Stimulated activated CD8-positive, alpha-beta memory T cell treated with anti-CD3 and anti-CD28 coated beads, Interleukin-2, amount 100 ng/mL, for 1 hour (primary cell): ENCODE measurements at places on chromosomes 7 and 10.

DNA sequence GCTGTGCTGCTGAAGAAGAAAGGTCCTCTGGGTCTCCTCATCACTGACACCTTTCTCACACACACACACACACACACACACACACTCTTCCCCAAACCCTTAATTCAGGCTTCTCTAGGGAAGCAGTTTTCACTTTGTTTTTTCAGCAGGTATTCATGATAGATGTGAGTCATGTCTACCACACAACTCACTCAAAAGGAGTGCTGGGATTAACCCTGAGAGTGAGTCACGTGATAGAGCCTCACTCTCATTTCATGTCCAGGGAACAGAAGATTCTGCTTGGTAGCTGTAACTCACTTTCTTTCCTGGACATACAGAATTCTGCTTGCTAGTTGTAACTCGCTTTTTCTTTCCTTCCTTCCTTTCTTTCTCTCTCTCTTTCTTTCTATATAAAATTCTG lies 45.4 kb downstream of the VIM start:
- DNase-seq = no peak

DNA sequence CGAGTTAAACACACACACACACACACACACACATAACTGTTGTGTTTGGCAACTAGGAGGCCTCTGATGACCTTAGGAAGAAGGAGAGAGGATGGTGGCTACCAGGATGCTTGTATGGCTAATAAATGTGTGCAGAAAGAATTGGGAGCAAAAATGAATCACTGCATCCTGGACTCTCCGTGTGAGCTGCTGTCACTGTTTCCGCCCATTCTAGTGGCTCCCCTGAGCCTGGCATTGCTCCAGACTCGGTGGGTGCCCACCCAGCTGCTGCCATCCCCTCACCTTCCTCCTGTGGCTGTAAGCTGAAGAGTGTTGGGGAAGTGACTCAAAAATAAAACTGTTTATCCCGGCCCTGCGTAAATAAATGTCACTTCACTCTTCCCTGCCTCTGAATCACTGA lies 149.5 kb upstream of the MINDY3 start:
- no peak for DNase-seq

DNA sequence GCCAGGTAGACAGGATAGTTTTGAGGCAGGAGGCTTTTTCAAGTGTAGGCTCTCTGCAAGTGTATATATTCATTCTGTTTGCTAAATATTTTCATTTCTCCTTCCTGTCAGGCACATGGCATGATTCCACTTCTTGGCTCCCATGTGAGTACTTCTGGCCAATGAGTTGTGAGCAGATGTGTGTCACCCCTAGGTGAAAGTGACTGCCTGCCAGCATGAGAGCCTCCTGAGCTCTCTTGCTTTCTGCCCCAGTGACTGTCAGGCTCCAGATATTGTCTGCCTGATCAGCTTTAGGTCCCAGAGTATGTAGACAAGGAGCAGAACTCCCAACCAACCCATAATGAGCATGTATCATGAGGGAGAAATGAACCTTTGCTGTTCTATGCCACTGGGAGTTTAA lies 257.6 kb upstream of the NPY start:
- DNase-seq = no peak

DNA sequence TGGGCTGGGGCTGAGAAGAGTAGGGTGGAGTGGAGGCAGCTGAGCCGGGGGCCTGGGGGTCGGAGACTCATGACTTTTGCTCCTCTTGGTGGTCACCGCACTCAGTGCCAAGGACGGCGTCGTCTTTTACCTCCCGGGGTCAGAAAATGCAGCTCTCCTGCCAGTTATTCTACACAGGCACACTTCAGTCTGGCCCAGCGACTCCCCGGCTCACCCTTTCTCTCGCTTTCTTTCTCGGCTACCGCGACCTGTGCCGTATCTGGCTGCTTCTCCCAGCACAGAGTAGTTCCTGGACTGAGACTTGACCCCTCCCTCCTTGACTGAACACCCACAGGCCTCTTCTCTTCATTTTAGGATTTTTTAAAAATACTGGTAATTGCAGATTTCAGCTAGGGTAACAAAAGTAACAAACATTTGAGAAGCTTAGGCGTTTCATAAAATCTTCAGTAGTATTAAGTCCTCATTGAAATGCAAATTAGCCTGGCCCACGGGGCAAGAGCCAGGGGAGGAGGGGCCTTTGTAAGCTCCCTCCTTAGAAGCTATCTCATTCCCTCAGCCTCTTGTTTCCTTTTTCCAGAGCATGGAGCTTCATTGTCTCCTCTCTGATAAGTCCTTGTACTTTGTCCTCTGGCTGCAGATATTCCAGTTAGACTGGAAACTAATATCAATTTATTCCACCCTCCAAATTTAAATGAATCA lies 1.1 kb upstream of the PRLHR start:
- no peak for DNase-seq

- DNase-seq = no peak
These were observed 557 bp downstream of the TMEM120A start for GRCh38 chr7:75993689-75994387.

DNA sequence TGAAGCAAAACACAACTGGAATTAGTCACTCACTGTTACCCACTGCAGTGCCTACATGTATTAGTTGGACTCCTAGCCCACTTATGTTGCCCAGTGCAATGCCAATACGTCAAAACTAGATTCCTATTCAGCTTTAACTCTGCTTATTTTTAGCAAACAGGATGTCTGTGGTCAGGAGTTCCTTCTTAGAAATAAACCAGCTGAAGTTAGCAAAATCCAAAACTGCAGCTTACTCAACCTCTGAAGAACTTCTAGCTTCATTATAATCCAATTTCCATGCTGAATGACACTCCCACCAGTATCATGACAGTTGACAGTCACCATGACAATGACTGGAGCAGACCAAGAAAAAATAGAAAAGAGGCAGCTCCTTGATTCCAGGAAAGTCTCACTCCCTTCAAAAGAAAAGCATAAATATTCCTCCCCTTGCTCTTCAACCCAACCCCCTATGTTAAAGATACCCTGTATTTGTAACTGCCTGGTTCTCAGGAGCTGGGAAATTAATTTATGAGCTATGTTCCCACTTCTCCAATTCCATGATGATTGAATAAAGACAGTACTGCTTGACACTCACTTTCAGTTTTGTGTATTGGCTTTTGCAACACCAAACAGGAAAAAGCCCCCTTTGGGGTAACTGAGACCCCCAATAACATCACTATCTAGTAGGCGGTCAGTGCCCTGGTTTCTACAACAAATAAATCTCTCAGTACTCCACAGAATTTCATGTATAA lies 327.4 kb downstream of the SORCS1 start:
- no peak for DNase-seq

DNA sequence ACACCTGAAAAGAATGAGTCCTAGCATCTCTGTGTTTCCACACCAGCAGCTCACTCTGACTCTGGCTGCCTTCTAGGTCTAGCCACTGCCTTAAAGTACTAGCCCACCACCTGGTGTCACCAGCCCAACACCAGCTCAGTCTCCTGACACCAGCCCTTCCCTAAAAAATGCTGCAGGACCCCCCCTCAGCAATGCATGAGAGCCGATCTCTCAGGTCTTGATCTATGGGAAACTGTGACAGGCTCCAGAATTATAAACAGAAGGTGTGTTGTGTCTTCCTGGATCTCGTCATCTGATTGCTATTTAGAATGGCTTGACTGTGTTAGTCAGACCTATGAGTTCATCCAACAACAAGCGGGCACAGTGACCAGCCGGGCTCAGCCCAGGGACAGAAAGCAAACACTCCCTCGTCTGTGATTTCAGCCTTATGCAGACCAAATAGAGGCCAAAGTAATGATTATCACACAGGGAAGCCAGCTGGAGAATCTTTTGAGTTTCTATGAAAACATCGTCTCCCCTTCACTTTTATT lies 66.6 kb downstream of the CUBN start:
- no peak for DNase-seq

- no peak for DNase-seq
These were observed at the start of gene DGKI for GRCh38 chr7:137846827-137847567. DGKI (minus strand) TSS chr7:137846974.

DNA sequence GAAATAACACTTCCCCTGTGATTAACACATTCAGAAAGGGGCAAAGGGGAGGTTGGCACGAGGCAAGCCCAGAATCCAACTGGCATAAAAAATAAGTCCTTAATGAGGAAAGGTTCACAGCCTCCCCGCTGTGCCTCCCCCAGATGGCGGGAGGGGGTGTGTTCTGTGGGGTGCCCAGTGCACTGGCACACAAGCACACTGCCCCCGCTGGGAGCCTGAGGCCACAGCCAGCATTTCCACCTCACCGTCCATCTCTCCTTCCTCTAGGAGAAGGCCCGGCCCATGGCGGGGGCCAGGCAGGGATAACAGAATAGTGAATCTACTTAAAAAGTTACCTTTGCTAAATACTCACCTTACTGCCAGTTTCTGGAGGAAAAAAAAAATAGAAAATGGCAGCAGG lies 43.2 kb downstream of the PRKAG2 start:
- no peak for DNase-seq
